ENCODE measurements at places on chromosomes 5 and 9.

- no peak for DNase-seq
Measured at GRCh38 chr5:56457887-56458812, 225.0 kb upstream of the ANKRD55 start.

GRCh38 chr5:59390989-59391388 is 502.5 kb downstream of the PDE4D start:
- no peak for DNase-seq

- no peak for DNase-seq
Measured at GRCh38 chr5:87392801-87393200, 19.9 kb downstream of the CCNH start.

- no peak for DNase-seq
Measured at GRCh38 chr5:67897980-67898379, 317.6 kb upstream of the PIK3R1 start.

- no peak for DNase-seq
Measured at GRCh38 chr9:638152-638551, 203.3 kb upstream of the DMRT1 start.

DNA sequence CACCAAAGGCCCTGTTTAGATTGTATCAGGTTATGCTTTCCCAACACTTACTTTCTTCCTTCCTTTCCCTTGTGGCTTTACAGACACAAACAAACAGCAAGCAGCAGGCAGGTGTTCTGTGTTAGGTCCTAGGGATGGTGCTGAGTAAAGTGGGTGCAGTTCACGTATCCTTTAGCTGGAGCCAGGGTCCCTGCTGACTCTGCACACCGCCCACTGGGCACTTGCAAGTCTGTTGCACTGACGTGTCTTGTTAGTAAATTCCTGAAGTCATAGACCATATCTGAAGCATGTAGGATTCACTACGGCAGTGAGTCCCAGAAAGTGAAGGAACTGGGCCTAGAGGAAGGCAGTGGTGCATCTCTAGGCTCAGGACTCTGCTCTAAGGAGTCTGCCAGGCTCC is 96.5 kb downstream of the DAPK1 start:
- no peak for DNase-seq

DNA sequence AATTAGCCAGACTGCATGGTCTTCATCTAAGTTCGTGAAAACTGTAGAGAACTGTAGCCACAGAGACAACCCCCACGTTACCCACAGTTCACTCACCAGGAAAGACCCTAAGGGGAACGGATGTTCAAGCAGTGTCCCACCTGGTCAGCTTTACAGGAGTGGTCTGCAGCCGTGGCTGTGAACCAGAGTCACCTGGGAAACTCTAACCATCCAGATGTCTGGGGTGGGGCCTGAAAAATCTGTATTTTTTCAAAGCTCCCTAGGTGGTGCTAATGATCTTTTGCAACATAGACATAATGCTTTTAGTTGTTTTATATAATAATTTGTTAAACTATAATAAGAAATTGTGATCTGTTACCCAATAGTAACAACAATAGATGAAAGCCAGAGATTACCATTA is 47.7 kb upstream of the ANGPTL2 start:
- no peak for DNase-seq

DNA sequence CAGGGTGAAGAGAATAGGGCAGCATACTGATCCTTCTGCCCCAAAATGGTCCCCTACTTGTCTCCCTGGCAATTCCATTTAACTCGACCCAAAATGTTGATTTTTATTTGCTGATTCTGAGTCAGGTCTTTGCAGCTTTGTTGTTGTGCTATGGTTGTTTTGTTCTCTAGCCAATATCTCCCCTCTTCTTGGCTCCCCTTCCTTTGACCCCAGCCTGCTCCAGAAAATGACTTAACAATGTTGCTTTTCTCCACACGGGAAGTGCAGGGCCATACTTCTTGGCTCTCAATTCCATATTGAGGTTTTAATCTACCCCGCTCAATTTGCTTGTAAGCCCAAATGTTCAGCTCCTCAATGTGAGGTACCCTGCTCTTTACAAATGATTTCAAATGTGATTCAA is 330.0 kb downstream of the RASEF start:
- no peak for DNase-seq

DNA sequence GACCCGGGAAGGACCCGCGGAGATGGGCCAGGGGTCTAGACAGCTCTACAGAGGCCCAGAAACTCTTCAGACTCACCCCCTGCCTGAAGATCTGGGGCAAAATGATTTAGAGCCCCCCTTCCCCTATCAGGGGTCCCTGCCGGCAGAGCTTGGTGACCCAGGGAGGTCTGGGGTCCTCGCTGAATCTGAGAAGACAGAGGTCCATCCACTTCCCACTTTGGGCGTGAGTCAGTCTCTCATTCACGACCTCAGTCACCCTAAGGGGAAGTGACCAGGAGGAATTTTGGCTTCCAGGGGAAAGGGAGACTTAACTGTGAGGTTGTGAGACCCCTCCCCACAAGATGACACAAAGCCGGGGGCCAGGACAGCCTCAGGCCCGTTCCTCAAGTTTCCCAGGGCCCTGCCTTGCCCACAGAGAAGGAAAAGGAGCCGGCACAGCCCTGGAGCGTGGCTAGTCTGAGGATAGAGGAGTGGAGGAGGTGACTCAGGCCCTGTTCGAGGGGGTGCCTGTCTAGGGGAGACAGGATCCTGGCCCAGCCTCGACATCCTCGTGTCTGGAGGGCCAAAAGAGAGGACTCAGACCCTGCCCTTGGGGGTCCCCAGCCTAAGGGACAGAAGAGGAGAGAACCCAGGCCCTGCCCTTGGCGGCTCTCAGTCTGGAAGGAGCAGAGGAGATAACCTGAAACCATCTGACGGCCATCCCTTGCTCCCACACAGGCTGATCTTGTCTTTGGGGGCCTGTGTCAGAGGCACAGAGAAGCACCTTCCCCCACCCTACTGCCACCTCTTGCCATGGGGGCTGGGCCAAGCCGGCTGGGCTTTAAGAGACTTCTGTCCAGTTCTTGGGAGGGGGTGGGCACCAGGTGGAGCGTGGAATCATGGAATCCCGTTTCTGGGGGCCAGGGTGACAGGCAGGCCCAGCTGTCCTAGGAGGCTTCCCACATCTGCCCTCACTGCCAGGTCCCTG is 889 bp downstream of the PDLIM4 start:
- no peak for DNase-seq

- DNase-seq: no peak
Measured at GRCh38 chr9:20070336-20070735, 281.5 kb upstream of the SLC24A2 start.

GRCh38 chr5:119270960-119271757 is 84.7 kb upstream of the TNFAIP8 start:
- no peak for DNase-seq

DNA sequence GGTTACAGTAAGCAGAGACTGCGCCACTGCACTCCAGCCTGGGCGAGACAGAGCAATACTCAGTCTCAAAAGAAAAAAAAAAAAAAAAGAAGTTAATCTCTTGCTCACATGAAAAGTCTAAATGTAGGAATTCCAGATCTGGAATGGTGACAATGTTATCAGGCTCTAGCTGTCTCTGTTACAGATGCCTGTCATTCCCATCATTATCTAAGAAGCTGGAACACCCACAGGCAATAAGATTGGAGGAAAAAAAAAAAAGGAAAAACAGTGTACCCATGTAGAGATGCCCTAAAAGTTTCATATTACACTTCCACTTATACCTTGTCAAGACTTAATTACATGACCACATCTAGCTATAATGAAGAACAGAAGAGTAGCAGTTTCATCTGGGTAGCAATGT is 38.2 kb downstream of the PTBP3 start:
- no peak for DNase-seq

GRCh38 chr9:130630506-130631330 is 33.7 kb upstream of the PRDM12 start:
- no peak for DNase-seq

GRCh38 chr9:83281306-83282255 is 218.6 kb upstream of the RASEF start:
- DNase-seq: no peak

GRCh38 chr5:165805756-165806155 is 2300.3 kb downstream of the MAT2B start:
- DNase-seq: no peak

- DNase-seq: no peak
Measured at GRCh38 chr9:120729791-120730241, 15.5 kb upstream of the MEGF9 start.

DNA sequence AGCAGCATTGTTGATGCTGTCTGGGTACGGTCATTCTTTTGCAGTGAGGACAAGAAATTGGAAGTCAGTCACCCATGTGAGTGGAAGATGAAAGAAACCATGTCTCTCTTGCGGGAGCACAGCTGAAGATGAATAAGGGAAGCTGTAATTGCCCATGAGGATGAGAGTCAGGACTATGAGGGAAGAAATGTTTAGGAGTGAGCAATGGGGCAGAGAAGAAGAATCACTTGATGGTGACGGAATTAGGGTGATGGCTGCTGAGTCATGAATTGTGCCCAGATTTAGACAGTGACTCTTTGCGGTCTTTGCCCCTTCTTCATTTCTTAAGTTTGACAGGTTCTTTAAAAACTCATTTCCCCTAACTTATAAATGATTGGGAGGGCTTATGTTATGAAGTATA is 183.3 kb downstream of the MAST4 start:
- DNase-seq: no peak

- no peak for DNase-seq
Measured at GRCh38 chr5:81393783-81394718, at the start of gene ACOT12. ACOT12 (minus strand) TSS chr5:81394134; CDS start chr5:81394114, 20 bp downstream.

DNA sequence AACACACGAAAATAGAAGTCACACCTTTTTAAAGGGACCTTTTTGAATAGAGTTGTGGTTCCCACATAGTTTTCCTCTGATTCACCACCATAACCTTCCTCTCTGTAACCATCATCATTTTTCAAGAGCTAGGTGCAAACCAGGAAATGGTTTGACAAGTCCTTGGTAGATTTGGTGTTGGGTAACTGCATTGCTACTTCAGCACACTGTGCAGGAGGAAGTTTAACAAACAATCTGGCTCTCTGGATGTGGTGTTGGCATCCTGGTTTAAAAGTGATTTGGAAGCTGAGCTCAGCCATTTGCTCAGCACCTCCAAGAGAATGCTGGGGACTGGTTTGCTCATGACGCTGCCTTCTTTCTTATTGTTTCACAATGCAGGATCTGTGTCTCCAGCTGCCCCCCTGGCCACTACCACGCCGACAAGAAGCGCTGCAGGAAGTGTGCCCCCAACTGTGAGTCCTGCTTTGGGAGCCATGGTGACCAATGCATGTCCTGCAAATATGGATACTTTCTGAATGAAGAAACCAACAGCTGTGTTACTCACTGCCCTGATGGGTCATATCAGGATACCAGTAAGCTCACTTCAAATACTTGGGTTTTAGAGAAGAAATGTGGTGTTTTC is 213.1 kb downstream of the RFK start:
- DNase-seq: no peak

DNA sequence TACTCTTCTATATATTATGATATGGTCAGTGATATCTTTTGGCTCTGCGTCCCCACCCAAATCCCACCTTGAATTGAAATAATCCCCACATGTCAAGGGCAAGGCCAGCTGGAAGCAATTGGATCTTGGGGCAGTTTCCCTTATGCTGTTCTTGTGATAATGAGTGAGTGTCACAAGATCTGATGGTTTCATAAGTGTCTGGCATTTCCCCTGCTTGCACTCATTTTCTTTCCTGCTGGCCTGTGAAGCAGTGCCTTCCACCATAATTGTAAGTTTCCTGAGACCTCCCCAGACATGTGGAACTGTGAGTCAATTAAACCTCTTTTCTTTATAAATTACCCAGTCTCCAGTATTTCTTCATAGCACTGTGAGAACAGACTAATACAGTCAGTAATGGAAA is 45.0 kb upstream of the TNC start:
- DNase-seq: no peak

DNA sequence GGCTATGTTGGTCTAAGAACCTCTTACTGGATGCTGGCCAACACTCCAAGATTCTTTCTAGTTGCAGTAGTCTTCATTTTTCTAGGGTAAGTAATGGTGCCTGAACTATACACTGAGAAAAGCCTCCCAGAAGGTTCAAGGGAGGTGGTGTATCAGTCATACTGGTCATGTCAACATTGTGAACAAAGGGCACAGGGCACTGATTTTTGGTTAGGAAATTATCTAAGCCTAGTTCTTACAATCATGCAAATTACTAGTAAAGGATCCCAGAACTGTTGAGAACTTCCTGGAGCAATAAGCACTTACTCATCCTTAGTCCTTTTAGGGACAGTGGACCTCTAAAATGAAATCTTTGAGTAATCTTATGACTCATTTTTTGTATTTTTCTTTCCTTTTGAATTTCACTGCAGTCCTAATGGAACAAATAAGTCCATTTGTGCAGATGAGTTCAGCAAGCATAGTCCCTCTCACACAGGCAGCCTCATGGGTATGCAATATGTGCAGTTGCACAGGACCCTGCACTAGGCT is 21.1 kb upstream of the CDC42SE2 start:
- DNase-seq: no peak

DNA sequence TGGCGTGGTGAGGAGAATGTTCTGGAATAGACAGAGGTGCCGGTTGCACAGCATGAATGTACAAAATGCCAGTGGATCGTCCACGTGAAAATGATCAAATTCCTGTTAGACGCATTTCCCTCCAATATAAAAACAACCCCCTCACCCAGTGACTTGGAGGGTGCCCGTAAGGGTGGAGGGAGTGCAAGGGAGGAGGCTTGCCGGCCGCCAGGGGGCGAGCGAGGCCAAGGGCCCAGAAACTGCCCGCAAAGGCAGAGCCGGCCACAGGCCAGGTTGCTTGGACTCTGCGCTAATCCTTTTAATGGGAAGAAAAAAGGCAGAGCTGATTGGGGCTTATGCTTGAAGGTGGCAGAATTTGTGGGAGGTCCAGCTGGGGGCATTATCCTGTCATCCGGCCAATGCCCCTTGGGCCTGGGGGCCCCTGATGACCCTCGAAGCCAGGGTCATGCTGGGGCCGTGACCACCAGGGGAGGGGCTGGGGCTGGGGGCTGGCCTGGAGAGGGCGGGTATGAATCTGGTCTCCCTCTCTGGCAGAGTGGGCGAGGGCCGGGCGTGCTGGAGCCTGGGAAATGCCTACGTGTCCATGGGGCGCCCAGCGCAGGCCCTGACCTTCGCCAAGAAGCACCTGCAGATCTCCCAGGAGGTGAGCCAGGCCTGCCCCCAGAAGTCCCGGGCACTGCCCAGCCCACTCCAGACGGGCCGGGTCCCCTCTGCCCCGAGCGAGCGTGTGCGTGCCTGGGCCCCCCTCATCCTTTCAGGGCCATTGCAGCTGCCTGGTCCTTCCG is 12.0 kb downstream of the GPSM1 start:
- no peak for DNase-seq

DNA sequence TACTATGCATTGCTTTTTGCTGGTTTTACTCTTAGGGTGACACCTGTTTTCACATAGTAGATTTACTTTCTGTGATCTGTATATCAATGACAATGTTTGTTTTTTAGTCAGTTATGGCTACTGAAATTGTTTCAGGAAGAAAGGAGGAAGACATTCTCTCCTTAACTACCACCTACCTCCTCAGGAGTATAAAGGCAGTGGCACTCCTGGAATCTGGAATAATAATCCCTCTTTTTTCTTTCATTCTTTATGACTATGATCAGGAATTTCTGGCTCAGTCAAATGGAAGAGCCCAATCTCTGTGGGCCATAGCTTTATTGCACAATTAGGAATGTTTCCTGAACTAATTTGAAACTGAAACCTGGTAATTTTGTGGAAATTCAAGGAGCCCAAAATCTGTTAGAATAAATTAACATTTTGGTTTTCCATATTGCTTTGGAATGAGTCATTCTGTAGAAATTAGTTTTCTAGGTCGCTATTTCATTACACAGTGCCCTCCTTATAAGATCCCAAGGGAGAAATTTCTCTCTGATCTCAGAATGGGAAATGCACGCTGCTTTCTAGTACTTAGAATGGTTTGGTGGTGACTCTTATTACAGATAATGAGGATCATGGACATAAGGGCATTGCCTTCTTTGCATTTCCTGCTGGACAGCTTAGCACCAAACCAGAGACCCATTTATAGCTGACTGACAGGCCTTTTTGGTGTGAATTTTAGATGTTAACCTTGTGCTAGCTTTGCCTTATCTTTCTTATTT is 95.3 kb upstream of the VLDLR start:
- no peak for DNase-seq

Data from activated T-cell treated with anti-CD3 and anti-CD28 coated beads, Interleukin-2, amount 50 U/mL, for 4 hours (primary cell).